Amniotic stem cell (primary cell): ENCODE measurements at places on chromosomes 3 and 15.

GRCh38 chr3:13705051-13705450 lies 156.1 kb downstream of the FBLN2 start:
- DNase-seq: no peak

- no peak for DNase-seq
Measured at GRCh38 chr15:62020576-62021160, 39.6 kb downstream of the VPS13C start.

GRCh38 chr3:67064105-67064504 lies 66.0 kb downstream of the KBTBD8 start:
- no peak for DNase-seq

- no peak for DNase-seq
Measured at GRCh38 chr15:47736143-47736786, 19.0 kb downstream of the SEMA6D start.

GRCh38 chr3:111315930-111316587 lies 225.9 kb upstream of the CD96 start:
- DNase-seq: no peak
